ENCODE measurements at places on chromosomes 13 and 19.
A peak's percentile ranks its signal among the peaks of the same experiment; 100 is the strongest.

- no peak for DNase-seq
Measured at GRCh38 chr13:51291341-51291740, 48.1 kb upstream of the SERPINE3 start.

GRCh38 chr19:35024095-35024494 lies 6.2 kb upstream of the SCN1B start:
- no peak for DNase-seq

GRCh38 chr13:110411688-110412059 lies 104.6 kb downstream of the COL4A2 start:
- no peak for DNase-seq

DNA sequence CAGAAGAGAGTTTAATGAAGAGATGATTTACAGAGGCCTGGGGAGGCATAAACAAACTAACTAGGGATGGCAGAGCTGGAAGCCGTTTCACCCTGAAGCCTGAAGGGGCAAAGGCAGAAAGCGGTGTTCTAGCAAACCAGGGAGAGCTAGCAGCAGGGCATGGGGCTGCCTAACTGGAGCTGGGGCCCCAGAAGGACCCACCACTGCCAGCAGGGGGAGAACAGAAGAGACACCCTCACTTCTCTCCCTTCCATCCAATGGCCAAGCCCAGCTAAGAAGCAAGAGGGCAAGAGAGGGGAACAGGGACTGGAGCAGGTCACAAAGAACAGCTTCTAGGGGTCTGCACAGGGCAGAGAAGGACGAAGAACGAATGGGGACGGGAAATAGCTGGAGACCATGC lies 195.5 kb downstream of the KATNAL1 start:
- no peak for DNase-seq

DNA sequence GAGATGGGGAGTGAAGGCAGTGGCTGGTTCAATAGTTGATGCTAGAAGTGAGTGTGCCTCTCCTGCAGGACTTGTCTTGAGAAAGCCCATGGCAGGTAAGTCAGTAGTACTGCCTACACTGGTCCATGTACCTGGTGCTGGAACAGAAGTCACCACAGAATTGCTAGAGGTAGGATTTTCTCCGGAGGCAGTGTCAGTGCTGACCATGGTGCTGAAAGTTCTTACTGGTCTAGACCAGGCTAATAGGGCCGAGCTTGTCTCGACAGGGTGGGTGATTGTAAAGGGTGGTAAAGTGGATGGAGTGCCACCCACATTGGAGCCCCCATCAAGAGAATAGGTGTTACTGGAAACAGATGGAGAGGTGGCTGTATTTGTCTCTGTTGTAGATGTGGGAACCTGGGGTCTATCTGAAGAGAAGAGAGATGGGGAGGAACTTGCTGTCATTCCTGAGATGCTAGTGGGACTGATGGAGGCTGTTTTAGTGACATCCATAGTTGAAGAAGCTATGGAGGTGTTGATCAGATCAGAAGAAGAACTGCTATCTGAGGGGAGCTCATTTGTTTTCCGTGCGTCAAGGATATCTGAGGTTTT lies 36.6 kb downstream of the MUC16 start:
- DNase-seq, result no peak

DNA sequence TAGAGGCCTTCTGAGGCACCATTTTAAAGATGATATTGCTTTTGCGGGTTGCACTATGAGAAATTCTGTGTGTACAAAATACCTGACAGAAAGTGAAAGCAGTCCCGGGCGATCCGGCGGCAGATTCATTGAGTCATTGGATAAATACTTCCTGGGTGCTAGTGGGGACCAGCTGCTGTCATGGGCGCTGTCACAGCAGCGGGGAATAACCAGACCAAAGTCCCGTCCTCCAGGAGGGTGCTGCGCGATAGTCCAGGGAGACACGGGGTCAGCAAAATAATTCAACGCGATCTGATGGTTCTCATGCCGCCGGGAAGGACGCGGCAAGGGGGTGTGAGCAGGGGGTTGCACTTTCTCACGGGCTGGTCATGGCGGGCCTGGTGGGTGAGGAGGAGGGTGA lies 13.5 kb downstream of the ZFR2 start:
- no peak for DNase-seq

GRCh38 chr13:51590971-51591627 lies 6.8 kb downstream of the WDFY2 start:
- DNase-seq, result no peak

GRCh38 chr13:105201351-105201750 lies 1334.1 kb downstream of the EFNB2 start:
- no peak for DNase-seq

GRCh38 chr13:40688781-40689180 lies 22.3 kb upstream of the FOXO1 start:
- no peak for DNase-seq

DNA sequence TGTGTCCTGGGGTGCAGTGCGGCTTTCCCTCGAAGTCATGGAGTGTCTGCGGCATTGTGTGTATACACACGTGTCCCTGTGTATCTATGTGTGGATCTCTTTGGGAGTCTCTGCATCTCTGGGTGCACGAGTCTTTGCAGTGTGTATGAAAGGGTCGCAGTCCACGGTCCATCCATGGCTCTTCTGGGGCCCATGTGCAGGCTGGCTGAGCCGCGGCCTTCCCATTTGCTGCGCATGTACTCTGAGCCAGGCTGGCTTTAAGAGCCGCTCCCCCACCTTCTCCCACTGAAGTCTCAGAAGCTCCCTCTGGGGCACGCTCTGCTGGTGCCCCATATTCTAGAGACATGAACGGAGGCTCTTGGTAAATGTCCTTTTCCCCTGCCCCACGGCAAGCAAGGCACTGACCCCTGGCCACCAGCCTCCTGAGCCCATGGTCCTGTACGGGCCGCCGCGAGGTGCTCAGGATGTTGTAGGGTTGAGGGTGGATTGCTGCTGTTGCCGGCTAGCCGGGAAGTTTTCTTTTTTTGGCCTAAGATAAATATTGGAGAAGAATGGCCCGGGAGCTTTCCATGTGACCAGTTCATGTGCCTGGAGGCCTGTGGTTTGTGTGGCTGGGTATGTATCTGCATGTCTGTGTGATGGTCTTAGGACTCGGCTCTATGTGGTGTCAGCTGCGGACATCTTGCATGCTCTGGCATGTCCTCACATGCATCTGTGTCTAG lies 31.9 kb downstream of the PAK4 start:
- no peak for DNase-seq

- no peak for DNase-seq
Measured at GRCh38 chr13:50842251-50842989, 1.1 kb downstream of the DLEU7 start.

GRCh38 chr13:49303533-49304252 lies 56.0 kb downstream of the CDADC1 start:
- DNase-seq, result no peak

DNA sequence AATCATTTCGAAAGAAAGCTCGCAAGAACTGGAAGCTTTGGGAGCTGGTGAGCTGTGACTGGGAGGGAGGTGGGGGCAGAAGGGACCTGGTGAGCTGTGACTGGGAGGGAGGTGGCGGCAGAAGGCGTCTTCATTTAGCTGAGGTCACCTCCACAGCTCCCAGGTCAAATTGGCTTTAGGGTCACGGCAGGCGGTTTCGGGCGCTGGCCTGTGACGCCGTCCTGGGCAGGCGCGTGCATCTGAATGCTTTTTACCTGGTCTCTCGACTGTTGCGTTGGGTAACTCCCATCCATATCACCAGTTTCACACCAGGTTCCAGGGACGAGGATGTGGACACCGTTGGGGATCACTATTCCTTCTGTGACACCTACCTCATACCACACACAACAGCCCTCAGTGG lies 29.2 kb downstream of the C2CD4C start:
- DNase-seq, result no peak

- DNase-seq, result no peak
Measured at GRCh38 chr19:13526552-13526951, 20.3 kb upstream of the CACNA1A start.

GRCh38 chr13:37701306-37701705 lies 102.7 kb upstream of the POSTN start:
- no peak for DNase-seq

DNA sequence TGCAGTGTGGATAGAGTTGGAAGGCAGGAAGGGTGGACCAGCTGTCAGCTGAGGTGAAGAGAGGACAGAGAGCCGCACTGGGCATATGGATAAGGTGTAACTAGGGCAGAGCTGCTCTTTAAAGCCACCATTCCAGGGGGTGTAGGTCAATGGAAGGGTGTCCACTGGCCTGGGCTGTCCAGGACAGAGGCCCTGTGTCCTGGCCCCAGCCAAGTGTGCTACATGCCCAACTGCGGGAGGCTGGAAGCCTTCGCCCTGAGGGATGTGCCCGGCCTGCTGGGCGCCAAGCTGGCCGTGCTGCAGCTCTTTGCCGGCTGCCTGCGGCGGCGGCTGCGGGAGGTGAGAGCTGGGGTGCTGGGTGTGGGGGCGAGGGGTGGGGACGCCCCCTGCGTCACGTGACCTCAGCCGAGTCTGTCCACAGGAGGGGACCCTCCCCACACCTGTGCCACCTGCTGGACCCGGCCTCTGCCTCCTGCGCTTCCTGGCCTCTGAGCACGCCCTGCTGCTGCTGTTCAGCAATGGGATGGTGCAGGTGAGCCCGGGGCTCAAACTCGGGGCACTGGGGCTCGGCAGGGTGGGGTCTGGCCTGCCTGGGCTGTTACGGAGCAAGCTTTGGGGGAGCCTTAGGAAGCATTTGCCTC lies 9.8 kb downstream of the PLK5 start:
- DNase-seq, result no peak

GRCh38 chr13:74438901-74439300 lies 304.7 kb upstream of the KLF12 start:
- DNase-seq, result peak; percentile 50

- no peak for DNase-seq
Measured at GRCh38 chr13:26007261-26008125, 44.3 kb downstream of the SHISA2 start.

- DNase-seq, result no peak
Measured at GRCh38 chr13:48930918-48931317, 44.8 kb upstream of the FNDC3A start.

DNA sequence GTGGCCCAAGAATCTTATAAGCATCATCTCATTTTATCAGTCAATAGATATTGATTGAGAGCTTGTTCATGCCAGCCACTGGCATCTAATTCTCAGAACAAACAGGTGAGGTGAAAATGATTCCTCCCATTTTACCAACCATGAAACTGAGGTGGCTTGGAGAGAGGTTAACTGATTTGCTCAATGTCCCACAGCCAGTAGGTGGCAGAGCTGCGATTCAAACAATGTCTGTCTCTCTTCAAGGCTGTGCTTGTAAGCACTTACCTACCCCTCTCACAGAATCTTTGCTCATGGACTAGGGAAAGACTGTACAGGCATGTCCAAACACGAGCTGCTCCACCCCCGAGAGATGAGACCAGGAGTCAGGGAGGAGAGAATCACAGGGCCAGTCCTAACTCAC lies 21.5 kb upstream of the GSX1 start:
- DNase-seq, result no peak

DNA sequence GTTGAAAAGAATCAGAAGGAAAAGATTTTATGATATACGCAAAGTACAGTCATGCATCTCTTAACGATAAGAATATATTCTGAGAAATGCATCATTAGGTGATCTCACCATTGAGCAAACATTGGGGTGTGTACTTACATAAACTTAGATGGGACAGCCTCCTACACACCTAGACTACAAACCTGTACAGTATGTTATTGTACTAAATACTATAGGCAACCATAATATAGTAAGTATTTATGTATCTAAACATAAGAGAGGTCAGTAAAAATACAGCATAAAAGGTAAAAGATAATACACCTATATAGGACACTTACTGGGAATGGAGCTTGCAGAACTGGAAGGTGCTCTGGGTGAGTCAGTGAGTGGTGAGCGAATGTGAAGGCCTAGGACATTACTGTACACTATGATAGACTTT lies 254.6 kb downstream of the SPRY2 start:
- DNase-seq, result no peak

DNA sequence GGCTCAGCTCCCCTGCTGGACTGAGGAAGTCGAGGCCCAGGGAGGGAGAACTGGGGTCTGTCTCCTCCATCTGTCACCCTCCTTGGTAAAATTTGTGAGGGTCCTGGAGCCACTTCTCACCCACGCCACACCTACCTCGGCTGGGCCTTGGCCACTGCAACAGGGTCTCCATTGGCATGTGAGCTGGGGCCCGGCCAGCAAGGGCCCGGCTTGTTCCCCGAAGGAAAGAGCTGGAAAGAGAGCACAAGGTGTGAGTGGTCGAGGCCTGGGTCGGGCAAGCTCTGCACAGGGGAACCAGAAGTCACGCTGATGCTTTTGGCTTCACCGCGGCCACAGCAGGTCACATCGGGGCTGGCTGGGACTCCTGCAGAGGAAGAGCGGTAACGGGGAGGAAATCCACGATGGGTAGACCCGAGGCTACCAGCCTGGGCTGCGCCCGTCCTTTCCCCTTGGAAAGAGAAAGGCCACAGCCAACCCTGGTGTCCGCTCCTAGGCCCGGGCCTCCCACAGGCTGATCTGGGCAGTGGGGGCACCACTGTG lies 9.0 kb downstream of the NANOS3 start:
- DNase-seq, result no peak

DNA sequence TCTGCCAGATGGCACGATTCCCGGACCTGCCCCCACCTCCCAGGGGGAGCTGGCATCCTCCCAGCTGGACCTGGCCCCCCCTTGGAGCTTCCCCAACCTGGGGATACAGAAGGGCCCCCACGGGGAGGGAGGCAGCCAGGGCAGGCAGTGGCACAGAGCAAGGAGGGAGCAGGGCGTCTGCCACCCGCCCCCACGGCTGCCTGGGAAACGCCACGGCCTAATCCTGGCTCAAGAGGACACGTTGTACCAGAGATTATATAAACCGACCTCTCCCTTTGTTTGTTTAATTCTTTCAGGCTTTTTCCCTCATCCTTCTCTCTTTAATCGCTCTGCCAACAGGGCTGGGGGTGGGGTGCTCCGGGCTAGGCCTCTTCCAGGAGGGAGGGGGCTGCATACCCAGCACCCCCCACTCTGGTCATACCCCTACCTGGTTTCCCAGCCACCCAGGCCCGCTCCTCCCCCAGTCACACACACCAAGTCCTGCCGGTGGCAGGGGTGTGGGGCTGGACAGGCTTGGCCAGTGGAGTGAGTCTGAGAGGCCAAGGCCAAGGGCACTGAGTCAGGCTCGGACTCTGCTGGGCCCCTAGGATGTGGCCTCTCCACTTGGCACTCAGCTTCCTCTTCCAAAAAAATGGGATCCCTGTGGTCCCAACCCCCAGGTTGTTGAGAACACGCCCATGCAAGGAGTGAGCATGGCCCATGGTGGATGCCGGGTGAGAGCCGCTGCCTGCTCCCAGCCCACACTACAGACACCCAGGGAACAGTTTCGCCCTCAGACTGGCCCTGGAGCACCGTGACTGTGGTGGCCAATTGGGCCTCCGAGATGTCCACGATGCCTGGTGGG lies 29.5 kb upstream of the NFIC start:
- peak; percentile 78 for DNase-seq

GRCh38 chr19:18940769-18941627 lies at the start of gene HOMER3:
Gene HOMER3, minus strand, starts transcription at chr19:18941217. Its CDS starts 2,235 bp downstream, at chr19:18938982.
- peak; percentile 39 for DNase-seq
